HEK293T (cell line): ENCODE measurements at places on chromosomes 13 and 19.

- no peak for DNase-seq
These were observed 146.2 kb downstream of the TNFRSF19 start for GRCh38 chr13:23716401-23716800.

- no peak for DNase-seq
These were observed 8.0 kb downstream of the ZNF671 start for GRCh38 chr19:57719424-57719823.

DNA sequence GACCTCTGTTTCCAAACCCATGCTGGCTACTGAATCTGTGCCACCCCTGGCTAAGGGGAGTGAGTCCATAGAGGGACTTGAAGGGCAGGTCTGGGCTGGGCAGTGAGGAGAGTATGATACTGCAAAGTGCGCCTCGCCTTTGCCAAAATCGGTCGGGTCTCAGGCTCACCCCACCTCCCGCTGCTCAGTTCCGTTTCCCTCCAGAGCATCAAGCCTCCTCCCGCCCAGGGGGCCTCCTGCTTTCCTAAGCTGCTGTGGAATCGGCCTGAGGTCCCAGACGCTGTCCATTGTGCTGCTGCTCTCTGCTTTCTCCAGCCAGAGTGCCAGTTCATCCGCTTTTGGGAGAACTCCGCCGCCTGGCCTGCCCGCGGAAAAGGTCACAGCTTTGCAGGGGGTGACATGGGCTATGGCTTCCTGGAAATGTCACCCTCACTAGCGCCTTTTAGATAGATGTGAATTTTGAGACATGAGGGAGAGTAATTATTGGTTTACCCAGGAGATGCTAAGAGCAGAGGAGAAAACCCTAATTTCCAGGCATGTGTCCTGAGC is 1418.4 kb downstream of the UQCRFS1 start:
- no peak for DNase-seq

- DNase-seq, result no peak
These were observed 134.2 kb downstream of the FRY start for GRCh38 chr13:32165796-32166195.

DNA sequence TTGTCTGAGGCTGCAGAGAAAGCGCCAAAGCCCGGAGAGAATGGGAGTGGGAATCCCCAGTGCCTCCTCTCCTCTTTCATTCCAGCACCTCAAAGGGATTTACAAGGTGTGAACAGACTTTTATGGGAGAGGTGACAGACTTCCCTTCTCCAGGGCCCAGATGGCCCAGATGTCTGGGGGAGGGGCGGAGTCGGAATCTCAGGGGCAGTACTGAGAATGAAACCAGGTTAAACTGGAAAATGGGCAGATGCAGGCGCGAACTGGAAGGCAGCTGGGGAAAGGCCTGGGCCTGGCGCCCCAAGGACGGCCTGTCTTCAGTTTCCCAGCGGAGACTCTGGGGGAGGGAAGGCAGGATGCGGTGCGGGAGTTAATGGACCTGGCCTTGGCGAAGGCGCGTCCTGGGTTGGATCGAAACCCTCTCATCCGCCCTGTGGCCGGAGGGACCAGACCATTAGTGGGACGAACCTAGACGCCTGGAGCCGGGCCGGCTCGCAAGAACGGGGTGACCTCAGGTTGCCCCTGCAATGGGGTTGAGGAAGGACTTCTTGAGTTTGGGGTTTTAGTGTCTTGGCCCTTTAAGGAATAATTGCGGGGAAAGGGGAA is 592 bp upstream of the TRIP10 start:
- DNase-seq, result no peak

DNA sequence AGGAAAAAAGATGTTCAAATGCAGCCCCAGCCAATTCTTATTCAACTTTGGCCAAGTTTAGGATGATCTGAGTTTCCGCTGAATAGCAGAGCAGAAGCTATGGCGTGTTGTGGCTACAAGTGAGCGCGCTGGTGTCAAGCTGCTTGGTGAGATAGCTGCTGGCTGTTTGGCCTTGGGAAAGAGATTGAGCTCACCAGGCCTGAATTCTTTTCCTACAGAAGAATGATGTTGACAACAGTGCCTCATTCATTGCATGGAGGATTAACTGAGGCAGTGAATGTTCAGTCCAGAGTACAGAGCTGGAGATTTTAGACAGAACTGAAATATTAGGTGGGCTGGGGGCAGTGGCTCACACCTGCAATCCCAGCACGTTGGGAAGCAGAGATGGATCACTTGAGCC is 31.5 kb upstream of the MAP3K10 start:
- no peak for DNase-seq

DNA sequence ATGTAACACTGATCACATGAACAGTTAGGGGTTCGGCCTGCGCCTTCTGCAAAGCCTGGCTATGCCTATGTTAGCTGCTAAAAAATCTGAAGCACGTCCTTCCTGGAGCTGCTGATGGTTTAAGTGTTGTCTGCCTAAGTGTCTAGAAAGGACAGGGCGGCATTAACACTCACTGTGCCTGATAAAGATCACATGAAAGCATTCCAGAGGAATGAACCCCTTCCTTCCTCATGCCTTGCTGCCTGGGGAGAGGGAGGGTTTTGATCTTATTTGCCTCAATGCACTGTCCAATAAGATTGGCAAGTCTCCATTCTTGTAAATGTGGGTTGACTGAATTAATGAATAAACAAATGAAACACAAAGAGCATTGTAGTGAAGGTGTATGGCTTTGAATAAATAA is 5.2 kb downstream of the DOCK9 start:
- DNase-seq, result no peak

- DNase-seq, result peak; percentile 49
These were observed 45.5 kb downstream of the IER2 start for GRCh38 chr19:13195678-13196077.

DNA sequence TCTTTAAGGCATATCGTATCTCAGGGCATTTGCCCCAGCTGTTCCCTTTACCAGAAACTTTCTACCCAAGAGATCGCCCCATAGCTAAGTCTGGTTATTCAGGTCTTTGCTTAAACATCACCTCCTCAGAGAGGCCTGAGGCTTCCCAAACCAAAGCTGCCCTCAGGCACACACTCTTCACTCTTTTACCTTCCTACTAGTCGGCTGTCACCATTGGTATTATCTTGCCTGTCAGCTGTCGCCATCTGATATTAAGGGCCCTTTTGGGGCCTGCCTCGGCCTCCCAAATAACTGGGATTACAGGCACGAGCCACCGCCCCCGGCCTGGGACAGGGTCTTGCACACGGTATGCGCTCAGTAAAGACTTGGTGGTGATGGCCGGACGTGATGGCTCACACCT is 1.0 kb downstream of the GADD45GIP1 start:
- no peak for DNase-seq

GRCh38 chr19:12769689-12770088 is 5.7 kb downstream of the HOOK2 start:
- no peak for DNase-seq

- no peak for DNase-seq
These were observed 38.6 kb upstream of the FBXL3 start for GRCh38 chr13:77065461-77066147.

DNA sequence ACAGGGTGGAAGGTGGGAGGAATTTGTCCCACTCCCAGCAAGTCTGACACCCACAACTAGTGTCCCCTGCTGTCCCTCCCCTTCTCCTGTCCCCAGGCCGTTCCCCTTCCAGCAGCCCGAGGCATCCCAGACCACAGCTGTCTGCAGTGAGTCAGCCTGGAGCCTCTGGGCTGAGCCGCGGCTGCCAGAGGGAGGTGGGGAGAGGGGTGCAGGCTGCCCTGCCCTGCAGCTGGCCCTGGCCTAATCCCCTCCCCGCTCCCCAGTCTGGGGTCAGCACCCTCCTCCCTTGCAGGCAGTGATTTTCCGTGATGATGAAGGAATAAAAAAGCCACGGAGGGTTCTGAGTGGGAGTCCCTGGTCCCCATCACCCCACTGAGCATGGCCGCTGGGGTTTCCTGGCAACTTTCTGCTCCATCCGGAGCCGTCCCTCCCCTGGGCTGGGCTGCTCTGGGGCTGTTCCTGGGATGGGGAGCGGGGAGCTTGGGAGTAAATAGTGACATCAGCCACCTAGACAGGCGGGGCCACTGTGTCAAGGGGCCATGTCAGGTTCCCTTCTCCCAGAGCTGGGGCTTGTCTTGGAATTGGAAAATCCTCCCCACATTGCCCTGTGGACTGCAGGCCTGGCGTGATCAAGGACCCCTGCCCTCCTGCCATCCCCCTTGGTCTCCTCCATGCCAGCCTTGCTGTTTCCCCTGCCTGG is 16.8 kb downstream of the SPC24 start:
- no peak for DNase-seq

GRCh38 chr13:53121919-53122318 is 93.3 kb downstream of the OLFM4 start:
- no peak for DNase-seq

DNA sequence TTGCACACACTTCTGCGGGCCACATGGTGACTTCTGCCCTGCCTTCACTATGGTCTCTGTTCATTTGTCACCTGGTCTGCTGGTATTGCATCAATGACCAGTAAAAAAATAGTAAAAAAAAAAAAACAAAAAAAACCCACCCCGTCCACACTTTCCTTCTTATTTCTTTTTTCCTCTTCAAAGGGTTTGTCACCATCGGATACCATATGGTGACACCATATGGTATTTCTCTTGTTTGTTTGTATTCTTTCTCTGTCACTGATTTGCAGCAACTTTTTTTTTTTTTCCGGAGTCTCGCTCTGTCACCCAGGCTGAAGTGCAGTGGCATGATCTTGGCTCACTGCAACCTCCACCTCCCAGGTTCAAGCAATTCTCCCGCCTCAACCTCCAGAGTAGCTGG is 26.2 kb upstream of the OR7C2 start:
- no peak for DNase-seq

DNA sequence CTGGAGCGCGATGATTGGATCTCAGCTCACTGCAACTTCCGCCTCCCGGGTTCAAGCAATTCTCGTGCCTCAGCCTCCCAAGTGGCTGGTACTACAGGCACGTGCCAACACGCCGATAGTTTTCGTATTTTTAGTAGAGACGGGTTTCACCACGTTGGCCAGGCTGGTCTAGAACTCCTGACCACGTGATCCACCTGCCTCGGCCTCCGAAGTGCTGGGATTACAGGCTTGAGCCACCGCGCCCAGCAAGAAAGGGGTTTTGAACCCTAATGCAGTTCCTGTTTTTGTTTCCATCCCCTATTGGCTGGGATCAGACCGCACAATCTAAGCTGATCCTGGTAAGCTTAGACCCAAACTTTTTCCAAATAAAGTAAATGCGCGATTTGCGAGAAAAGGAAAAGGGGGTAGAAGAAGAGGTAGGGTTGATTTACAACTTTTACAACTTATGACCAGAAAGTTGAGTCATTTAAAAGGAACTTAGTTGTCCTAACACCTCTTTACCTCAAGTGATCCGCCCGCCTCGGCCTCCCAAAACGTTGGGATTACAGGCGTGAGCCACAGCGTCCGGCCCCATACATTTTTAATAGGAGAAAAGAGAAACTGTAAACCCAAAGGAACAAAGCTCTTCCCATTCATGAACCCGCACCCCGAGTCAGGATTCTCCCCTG is 764 bp downstream of the ZNF626 start:
- no peak for DNase-seq

DNA sequence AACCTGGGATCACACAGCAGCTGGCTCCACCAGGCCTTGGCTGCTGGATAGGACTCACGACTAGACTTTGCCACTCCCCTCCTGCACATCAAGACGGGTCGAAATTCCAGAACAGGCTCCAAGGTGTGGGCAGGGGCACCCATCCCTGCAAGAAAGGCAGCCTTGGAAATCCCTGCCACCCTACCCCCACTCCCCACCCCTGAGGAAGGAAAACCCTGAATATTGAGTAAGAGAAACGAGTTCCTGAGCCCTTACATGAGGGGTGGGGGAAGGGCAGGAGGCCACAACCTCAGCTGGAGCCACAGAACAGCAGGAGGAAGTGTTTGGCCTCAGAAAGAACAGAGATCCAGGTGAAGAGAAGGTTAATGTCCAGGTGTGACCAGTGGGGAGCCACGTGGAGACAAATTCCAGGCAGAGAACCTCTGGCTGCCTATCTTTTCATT is 20.1 kb downstream of the DEDD2 start:
- DNase-seq, result no peak

DNA sequence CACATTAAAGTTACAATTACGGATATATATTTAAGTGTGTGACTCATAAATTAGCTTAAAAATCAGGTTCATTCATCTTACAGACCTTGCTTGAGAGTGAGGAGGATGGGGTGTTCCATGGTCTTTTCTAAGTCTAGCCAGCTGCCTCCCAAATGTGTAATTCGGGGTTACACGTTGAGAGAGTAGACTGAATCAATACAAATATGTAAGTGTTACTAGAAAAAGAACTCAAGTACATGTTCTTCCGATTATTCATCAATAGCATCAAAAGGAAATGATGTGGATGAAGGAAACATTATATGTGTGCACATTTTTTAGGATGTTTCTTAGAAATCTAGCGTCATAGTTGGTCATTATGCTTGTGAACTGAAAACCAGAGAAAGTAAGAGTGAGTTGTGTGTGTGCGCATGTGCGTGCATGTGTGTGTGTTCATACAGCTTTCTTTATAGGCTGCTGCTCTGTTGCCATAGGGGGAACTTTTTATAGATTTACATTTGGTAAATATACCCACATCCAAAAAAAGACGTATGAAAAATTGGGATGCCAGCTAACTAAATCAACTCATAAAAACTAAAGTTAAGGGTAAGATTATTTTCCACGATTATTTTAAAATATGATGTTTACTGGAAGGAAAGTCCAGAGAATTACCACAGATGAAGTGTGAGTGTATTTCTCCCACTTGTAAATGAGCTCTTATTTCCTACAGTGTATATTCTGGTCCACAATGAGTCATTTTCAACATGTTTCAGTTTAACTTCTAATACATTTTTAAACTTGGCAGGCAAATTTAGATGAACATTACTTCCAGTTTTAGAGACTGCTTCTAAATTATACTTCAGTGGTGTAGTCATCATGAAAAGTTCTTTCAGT is 82.4 kb downstream of the PIBF1 start:
- DNase-seq, result no peak

DNA sequence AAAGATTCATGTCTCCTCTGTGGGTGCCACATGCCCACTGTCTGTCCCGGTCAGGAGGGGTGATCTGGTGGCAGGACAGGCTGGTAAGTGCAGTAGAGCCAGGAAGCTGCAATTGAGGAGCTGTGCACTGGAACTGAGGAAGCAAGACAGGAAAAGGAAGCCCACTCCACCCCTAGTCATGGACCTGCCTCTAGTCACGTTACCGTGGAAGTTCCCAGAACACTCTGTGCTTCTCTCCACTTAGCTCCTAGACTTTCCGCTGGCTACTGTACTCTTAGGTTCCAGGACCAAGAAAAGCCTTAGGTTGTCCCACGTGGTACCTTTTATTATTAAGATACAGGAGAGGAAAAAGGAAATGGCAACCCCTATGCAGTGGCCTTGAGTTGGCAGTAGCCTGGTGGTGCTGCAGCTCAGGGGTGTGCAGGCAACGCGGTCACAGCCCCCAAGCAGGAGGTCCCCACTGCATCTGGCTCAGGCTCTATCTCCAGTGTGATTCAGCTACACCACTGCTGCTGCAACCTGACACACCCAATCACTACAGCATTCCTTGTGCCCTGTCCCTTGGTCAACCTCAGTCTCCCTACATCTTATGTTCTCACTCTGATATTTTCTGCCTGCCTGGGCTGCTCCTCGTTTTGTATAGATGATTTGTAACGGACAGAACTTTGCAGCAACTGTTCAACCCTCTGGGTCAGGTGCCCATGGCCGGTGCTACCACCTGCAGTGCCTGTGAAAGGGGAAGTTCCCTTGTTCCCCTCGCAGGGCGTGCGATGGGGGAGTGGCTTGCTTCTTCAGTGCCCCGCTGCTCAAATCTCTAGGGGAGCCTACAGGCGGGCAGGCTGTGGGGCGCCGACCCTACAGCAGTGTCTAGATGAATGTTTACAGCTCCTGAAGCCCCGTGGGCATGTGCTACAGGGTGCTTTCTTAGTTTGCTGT is 24.4 kb upstream of the GPR12 start:
- no peak for DNase-seq
